ENCODE measurements at places on chromosomes 3 and 15.

DNA sequence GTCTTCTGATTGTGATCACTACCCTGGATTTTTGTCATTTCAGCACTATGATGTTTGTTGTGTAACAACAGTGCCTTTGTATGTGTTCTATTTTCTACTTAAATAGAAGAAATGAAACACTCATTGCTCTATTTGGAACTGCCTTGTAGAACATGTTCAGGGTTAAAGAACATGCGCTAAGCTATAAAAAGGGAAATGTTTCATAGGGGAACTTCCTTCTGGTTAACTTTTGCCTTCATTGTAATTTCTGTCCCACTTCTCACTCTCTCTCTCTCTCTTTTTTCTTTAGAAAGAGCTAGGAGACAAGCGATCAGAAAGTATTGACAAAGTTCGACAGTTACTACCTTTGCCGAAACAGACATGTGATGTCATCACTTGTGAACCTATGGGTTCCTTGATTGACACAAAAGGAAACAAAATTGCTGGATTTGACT, at the start of gene P2RY12:
P2RY12 (minus strand) TSS at position 13 of the 434 bp plus-strand sequence. CDS start 45,908 bp downstream, outside the sequence.
- DNase-seq = no peak

DNA sequence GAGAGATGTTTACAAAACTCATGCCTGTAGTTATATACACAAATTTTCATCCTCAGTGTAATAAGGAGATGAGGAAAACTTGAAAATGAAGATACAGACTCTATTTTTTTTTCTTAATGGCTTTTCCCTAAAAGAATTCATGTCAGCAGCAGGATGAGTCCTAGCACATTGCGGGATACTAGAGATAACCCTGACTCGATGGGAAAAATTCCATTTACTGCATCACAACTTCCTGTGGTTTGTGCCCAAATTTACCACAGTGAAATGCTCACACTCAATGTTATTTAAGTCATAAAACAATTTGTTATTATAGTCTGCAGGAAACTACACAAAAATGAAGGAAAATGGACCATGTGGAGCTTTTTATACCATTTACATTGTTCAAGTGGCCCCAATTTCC, 581.9 kb upstream of the ZNF717 start:
- DNase-seq = no peak

GRCh38 chr15:49148298-49148697, 7.1 kb downstream of the COPS2 start:
- DNase-seq = no peak

- no peak for DNase-seq
These were observed 243.1 kb downstream of the GABRG3 start for GRCh38 chr15:27214032-27214431.

GRCh38 chr3:86988235-86988634, 2.7 kb downstream of the VGLL3 start:
- DNase-seq = no peak

DNA sequence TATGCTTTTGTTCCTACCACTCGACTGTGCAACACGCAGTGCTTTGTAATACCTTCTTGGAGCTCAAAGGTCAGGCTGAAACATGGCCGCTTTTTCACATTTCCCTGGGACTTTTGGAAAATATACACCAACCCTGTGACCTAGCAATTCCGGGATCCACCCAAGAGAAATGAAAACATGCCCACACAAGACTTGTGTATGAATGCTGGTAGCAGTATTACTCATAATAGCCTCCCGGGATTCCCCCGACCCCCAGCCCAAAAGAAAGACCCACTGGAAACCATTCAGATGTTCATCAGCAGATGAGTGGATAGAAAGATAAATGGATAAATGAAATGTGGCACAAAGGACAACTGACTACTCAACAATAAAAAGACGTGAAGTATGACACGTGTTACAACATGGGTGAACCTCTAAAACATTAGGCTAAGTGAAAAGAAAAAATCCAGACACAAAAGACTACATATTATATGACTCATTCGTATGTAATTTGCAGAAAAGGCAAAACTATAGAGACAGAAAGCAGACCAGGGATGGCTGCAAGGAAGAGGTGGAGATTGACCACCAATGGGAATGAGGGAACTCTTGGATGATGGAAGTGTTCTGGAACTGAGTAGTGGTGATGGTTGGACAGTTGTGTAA, 104.1 kb downstream of the PGPEP1L start:
- DNase-seq = no peak

Measured in activated effector memory CD4-positive, alpha-beta T cell treated with anti-CD3 and anti-CD28 coated beads, Interleukin-2, amount 50 U/mL, for 16 hours (primary cell).